ENCODE measurements at places on chromosomes 7 and 10.

DNA sequence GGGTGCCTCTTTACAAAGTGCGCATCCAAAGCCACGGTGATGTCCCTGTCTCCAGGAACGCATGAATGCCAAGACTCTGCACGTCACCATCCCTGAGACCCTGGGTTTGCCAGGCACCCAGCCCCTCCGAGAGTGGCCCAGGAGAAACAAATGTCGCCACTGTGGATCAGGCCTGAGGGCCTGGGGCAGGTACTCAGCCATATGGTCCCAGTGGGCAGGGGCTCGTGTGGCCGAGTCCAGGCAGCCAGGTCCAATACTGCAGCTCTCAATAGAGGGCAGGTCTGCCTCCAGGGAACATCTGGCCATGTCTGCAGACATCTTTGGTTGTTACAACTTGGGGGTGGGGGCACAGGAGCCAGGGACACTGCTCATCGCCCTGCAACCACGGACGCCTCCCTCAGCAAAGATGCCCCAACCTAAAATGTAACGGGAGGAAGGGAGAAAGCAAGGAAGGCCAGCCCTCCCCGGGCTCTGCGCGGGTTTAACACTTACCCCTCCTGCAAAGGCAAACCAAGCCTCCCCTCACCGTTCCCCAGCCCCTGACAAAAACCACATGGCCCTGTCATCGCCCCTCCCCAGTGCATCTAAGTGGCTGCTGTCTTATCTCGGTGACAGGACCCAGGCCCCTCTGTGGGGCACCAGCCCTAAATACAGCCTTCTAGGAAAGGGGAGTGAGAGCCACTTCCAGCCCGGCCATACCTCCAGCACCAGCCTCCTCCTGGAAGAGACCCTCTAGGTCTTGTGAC is 10.3 kb upstream of the PAPOLB start:
- no peak for DNase-seq

DNA sequence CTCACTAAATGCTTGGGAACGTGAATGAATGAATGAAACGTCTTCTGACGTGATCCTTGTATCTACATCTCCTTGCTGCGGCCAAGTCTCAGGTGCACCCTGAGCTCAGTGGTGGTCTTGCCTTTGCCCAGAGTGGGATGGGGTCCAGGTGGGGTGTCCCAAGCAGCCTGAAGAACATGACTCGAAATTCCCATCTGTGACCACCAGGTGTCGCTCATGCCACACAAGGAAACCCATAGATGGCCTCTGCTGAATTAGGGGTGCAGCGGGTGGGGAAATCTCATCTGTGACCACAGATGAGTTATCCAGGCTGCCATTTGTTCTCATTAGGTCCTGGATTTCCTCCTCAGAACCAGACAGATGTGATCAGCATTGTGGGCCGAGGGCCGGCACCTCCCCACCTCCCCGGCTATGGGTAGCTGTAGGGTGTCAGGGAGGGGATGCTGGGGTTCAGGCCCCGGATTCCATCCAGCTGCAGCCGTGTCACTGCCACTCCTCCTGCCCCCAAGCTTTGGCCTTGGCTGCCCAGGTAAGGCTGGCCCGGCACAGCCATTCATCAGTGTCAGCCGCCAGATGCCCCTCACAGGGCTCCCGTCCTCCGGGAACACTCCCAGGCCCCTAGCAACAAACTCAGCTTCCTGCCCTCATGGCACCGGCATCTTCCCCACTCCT is 21.0 kb upstream of the GNA12 start:
- no peak for DNase-seq

GRCh38 chr7:128211626-128212025 is 29.5 kb upstream of the LEP start:
- no peak for DNase-seq

GRCh38 chr10:58412502-58412961 is 27.3 kb downstream of the TFAM start:
- DNase-seq: peak; percentile 47

DNA sequence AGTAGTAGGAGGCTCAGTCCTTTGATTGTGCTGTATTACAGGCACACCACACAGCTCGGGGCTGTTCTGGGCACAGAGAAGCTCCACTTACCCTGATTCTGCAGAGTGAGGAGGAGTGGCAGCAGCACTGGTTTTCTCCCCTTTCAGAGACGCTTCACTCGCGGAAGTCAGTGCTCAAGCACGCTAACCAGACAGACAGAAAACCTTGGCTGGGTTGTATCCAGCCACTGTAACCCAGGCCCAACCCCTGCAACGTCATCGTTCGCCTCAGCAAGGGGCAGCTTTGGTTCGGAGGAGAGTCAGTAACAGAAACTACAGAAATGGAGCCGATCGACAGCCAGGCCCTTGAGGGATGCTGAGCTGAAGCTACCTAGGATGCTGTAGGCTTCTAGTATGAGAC is 171.0 kb downstream of the SLC16A9 start:
- no peak for DNase-seq

- DNase-seq: peak; percentile 21
These were observed 52.7 kb downstream of the VPS50 start for GRCh38 chr7:93284908-93285307.

DNA sequence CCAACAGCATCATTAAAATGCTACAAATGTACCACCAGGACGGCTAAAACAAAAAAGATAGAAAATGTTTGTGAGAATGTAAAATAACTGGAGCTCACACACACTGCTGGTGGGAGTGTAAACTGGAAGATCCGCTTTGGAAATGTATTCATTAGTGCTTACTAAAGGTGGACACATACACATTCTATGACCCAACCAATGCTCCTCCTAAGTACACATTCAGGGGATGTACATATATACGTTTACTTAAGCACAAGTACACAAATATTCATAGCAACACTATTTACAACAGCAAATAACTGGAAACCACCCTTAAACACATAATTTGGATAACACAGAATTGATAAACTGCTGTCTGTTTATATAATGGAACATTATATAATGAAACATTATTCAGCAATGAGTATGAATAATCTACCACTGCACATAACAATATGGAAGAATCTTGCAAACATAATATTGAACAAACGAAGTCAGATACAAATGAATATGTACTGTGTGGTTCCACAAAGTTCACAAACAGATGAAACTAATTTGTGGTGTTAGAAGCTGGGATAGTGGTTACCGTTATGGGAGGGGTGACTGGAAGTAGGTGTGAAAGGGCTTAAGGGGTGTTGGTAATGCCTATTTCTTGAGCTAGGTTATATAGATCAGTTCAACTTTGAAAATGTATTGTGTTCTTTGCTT is 52.1 kb downstream of the STRA8 start:
- DNase-seq: no peak

DNA sequence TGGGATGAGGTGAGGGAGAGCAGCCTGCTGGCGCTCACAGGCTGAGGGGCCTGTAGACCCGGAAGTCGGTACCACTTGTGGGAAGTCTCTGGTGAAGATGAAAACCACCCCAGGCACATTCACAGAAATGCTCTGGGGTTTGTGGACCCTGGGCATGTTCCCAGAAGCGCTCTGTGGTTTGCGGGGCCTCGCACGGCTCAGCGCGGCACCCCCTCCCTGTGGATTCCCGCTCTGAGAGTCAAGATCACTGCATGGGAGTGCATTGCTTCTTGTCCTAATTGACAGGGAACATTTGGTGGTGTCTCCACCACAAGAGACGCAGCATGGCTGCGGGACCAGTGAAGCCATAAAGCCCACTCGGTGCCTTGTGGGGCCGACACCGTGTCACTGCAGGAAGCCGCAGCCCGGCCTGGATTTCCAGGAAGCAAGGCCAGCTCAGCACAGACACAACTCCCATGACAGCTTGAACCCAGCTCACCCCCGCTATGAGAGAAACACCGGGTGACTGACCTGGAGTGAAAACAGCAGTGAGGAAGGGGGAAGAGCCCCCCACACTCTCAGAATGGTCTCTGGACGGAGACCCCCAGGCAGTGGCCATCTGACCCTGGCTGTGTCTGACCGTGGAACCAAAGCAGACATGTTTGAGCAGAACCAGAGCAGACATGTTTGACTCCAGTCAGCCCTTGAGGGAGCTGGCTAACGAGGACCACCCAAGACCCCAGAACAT is 157.2 kb downstream of the PTPRN2 start:
- DNase-seq: no peak

DNA sequence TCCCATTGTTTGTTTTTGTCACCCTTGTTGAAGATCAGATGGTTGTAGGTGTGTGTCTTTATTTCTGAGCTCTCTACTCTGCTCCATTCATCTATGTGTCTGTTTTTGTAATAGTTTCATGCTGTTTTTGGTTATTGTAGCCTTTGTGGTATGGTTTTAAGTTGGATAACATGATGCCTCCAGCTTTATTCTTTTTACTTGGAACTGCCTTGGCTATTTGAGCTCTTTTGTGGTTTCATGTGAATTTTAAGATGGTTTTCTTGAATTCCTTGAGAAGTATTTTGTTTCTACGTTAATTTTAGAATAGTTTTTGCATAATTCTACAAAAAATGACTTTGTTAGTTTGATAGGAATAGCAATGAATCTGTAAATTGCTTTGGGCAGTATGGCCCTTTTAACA is 170.0 kb upstream of the IGFBP3 start:
- DNase-seq: no peak

GRCh38 chr7:130611218-130611617 is 57.3 kb downstream of the COPG2 start:
- no peak for DNase-seq

- no peak for DNase-seq
These were observed 39.0 kb downstream of the ZMIZ1 start for GRCh38 chr10:79107736-79108264.

DNA sequence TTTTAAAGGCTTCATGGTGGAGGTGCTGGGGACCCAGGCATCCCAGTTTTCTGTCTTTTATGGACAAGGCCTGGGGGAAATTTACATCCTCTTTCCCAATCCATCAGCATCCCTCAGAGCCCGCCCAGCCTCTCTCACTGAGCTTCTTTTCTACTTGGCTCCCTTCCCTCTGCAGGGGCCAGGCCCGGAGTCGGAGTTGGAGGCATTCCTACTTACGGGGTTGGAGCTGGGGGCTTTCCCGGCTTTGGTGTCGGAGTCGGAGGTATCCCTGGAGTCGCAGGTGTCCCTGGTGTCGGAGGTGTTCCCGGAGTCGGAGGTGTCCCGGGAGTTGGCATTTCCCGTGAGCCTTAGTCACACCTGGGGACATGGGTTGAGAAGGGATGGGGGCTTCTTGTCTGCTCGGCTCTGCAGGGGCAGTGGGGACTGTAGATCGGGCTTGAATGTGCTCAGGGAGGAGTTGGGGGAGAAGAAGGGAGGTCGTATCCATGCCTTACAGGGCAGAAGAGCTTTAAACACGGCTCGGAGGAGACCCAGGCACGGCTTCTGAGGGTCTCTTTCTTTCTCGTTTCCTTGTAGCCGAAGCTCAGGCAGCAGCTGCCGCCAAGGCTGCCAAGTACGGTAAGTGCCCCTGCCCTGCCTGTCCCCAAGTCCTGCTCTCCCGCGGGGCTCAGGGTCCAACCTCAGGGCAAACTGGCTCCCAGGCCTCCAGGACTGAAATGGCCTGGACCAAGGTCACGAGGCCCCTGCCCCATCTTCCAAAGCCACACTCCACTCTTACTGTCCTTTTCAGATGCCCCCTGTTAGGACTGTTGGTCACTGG is 27.3 kb upstream of the LIMK1 start:
- no peak for DNase-seq

GRCh38 chr10:132679217-132679595 is 106.7 kb downstream of the NKX6-2 start:
- DNase-seq: no peak

DNA sequence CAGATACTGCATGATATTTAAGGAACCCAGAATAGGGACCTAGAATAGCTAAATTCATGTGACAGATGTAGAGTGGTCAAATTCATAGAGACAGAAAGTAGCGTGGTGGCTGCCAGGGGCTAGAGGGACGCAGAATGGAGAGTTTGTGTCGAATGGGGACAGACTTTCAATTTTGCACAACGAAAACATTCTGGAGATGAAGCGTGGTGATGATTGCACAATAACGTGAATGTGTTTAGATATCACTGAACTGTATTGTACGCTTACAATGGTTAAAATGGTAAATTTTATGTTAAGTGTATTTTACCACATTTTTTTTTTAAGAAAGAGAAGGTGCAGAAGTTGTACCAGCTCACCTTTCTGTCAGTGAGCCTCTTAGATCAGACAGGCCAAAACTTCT is 137.8 kb upstream of the TNS3 start:
- no peak for DNase-seq

DNA sequence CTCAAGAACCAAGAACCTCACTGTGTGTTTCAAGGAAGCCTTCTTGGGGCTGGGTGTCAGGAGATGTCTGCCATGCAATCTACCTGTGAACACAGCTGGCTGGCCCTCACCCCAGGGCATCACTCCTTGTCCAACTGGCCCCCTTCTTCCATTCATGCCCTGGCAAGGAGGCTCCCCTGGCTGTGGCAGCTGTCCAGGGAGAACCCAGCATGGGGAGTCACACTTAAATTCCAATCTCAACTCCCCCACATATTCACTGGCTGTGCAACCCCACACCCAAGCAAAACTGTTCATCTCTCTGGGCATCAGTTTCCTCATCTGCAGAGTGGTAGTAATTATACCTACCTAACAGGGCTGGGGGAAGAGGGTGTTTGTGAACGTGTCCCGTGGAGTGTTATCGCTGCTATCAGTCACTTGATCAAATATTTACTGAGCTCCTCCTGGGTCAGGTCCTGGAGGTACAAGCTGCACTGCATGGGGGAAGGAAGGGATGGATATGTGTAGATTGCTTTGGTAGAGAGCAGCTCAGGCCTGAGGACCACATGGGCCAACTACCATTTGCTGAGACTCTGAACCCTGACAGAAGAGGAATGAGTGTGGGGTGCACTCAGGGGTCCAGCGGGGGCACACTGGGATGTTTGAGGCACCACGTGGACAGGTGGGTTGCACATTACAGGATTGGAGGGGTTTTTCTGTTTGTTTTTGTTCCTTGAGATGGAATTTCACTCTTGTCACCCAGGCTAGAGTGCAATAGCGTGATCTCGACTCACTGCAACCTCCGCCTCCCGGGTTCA is 2.1 kb upstream of the GPRIN2 start:
- DNase-seq: no peak

- no peak for DNase-seq
These were observed 338.9 kb downstream of the GALNT17 start for GRCh38 chr7:71470830-71471229.

DNA sequence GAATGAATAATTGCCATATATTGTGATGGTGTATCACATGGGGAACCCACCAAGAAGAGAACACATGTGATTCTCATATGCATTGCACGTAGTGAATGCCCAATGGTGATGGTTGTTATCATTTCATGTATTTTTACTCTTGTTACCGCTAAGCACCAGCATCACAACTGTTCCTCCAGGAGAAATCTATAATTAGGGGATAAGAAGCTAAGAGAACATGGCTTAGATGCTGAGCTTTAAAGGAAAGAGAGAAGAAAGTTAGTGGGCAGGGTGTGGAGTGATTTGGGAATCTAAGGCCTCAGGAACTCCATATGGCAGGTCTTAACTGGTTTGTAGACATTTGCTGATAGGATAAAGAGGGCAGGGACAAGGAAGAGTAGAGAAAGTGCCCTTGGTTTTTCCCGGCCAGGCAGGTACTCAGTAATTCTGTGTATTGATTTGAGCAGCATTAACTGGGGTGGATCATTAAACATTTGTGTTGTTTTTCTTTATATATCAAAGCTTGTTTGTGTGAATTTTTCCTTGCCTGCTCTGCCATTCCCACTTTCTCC is 145.9 kb downstream of the LRRC4 start:
- DNase-seq: no peak

GRCh38 chr10:7122561-7122960 is 288.3 kb downstream of the SFMBT2 start:
- no peak for DNase-seq

Data from trophoblast cell (in vitro differentiated cells and primary cell).